Caki2 (cell line): ENCODE measurements at places on chromosomes 1 and 21. TPM values are rescaled to one million over a fixed set of nuclear protein-coding genes. Genes with fewer than 3 reads are reported as not detected.

Gene RPTN
- total RNA-seq = not detected in 2 replicates

Gene ENO1
- total RNA-seq = 3,891 and 4,382 TPM in 2 replicates

DNA sequence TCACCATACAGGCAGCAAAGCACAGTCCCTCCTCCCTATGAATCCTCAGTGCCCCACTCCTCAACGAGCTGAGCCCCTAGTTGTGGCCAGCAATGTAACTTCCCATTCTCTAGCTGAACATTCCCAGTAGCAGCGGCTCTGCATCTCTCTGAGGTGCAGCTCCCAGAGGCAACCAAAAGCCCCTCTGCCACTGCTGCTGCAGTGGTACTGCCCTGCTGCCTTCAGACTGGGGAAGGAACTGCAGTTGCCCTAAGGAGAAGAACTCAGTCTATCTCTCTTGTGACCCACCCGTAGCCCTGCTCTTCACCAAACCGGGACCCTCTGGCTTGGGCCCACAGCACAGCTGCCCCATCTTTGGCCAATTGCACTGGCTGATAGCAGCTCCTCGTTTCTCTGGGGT lies 31.6 kb downstream of the PYHIN1 start:
- no peak for DNase-seq

- no peak for DNase-seq
Measured at GRCh38 chr1:24897263-24898151, 32.6 kb downstream of the RUNX3 start.

- DNase-seq = no peak
Measured at GRCh38 chr1:43870306-43870705, 63.3 kb upstream of the ARTN start.

DNA sequence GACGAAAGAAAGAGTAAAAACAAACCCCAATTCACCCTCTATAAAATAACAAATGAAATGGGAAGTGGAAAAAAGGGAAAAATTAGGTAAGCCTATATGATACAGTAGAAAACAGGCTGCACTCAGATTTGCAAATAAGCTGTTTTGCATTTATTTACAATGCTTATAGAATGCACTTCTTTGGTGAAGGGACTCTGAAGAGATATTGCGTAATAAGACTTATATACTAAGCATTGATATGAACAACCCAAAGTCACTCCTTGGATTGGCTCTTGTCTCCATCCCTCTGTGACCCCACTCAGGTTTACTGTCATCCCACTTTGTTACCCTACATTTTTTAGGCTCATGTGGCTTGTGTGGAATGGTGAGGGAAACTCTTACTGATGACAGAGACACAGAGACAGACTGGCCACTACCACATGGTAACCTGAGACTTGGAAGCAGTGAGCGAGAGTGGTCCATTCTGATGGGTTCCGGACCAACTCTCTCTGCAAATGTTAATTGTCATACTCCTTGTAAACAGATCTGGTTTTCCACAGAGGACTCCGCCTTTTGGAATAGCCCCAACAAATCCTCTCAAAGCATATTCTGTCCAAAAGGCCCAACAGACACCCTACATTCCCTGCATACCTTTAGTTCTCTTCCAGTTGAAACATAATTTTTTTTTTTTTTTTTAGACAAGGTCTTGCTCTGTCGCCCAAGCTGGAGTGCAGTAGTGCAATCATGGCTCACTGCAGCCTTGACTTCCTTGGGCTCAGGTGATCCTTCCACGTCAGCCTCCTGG lies 11.0 kb downstream of the GSTM5 start:
- peak; percentile 70 for DNase-seq

DNA sequence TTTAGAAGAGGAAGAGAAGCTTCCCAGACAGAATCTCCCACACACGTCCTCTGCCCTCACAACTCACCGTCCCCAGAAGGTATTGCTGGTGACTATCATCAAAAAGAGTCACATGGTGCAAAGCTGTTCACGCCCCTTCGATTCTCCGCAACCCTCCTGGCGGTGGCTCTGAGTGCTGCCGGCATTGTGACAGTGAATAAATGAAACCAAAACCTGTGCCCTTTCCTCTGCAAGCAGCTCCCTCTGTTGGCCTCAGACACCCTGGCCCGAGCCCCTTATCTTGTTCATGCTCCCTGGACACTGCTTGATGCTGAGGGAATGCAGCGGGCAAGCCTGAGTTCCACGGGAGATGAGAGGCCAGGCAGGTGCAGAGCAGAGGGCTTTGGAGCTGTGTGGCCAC lies 510.3 kb downstream of the NPHP4 start:
- no peak for DNase-seq

DNA sequence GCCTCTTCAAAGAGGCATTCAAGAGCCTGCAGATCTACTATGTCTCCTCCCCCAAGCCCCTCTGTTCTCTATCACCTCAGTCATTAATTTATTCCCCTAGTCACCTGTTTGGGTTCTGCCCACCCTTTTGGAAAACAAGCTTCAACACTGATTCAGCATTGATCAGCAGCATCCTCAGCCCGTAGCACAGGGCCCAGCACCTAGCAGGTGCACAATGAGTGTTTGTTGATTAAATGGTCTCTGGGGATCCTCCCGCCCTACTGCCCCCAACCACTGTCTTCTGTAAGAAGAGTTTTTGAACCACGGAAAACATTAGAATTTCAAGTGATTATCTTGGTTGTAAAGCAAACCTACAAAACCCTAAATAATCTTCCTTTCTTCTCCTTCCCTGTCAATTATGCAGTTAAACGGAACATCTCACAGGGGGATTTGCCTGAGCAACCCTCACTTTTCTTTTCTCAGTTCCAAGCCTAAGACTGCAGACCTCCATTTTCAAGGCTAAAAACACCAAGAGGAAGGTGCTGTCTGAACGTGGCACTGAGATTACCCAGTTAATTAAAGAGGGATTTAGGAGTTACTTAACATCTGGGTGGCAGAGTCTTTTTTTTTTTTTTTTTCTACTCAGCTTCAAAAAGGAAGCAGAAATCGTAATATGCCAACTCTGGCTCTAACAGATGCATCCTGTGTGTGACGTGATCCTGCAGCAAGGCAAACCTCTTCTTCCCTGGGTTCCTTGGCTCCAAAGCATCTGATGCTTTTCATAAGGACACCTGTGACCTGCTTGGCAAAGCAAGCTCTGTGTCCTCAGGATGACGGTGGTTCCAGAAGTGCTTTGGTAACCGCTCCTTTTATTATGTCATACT lies 163.0 kb downstream of the KAZN start:
- DNase-seq = no peak

- no peak for DNase-seq
Measured at GRCh38 chr21:45309069-45309986, 21.6 kb upstream of the POFUT2 start.

DNA sequence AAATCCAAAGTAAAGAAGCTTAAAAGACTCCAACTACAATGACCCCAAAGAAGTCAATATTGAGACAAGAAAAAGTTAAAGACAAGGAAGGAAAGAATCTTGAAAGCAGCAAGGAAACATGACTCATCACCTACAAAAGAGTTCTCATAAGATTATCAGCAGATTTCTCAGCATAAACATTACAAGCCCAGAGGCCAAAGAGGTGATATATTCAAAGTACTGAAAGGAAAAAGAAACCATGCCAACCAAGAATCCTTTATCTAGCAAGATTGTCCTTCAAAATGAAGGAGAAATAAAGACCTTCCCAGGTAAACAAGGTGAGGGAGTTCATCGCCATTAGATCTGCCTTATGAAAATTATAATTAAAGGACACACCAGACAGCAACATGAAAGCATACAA lies 49.8 kb downstream of the CSMD2 start:
- DNase-seq = no peak

DNA sequence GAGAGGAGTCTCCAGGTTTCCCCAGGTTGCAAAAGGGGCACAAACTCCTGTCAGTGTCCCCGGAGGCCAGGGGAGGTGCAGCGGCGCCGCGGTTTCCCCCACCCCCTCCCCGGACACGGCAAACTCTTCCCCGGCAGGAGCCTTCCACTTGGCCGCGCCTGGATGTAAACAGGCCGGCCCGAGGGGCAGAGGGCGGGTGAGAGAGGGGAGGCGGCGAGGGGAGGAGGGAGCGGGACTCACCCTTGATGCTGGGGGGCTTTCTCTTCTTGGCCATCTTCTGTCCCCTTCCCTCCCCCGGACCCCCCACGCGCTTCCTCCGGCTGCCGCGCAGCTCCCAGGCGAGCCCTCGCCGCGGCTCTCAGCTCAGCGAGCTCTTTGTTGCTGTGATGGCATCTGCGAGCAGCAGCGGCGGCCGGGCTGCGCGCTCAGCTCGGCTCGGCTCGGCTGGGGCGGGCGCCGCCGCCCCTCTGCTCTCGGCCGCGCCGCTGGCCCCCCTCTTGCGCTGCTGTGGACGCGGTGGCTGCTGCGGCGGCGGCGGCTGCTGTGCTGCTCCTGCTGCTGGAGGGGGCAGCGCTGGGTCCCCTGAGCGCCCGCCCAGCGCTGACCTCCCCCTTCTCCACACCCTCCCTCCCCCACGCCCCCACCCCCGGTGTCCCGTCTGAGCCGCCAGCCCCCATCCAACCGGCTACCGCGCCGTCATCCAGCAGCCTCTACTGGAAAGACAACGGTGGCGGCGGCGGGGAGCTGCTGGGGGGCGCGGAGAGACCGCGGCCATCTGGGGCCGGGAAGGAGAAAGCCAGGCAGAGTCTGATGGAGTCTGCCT lies 4.9 kb upstream of the SLC44A5 start:
- DNase-seq = peak; percentile 25
